ENCODE measurements at places on chromosomes 6 and 20.
A peak's percentile ranks its signal among the peaks of the same experiment; 100 is the strongest.

- DNase-seq, result no peak
Observed at GRCh38 chr6:71206089-71206488, 82.5 kb upstream of the OGFRL1 start.

DNA sequence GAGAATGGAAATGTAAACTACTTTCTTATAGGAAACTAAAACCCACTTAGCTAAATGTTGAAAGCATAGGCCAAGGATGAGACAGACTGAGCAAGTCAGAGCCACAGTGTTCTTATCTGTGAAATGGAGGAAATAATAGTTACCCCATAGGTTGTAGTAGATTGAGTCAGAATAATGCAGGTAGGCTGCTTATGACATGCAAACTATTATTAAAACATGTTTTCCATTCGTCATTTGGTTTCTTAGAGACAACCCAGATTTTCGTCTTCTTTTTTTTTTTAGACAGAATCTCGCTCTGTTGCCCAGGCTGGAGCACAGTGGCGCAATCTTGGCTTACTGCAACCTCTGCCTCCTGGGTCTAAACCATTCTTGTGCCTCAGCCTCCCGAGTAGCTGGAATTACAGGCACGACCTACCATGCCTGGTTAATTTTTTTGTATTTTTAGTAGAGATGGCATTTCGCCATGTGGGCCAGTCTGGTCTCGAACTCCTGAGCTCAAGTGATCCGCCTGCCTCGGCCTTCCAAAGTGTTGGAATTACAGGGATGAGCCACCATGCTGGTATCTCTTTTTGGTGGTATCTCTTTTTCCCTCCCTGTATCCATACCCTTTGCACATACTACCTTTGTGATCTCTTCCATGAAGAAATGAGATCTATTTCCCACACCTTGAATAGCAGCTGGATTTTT is 196.5 kb upstream of the ZNF217 start:
- no peak for DNase-seq

DNA sequence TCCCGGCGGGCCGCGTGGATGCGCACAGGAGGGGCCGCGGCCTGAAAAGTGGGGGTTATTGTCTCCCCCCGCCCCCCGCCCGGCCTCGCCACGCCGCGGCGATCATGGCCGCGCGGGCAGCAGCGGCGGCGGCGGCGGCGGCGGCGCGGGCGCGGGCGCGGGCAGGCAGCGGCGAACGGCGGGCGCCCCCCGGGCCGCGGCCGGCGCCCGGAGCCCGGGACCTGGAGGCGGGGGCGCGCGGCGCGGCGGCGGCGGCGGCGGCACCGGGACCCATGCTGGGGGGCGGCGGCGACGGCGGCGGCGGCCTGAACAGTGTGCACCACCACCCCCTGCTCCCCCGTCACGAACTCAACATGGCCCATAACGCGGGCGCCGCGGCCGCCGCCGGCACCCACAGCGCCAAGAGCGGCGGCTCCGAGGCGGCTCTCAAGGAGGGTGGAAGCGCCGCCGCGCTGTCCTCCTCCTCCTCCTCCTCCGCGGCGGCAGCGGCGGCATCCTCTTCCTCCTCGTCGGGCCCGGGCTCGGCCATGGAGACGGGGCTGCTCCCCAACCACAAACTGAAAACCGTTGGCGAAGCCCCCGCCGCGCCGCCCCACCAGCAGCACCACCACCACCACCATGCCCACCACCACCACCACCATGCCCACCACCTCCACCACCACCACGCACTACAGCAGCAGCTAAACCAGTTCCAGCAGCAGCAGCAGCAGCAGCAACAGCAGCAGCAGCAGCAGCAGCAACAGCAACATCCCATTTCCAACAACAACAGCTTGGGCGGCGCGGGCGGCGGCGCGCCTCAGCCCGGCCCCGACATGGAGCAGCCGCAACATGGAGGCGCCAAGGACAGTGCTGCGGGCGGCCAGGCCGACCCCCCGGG is 637 bp downstream of the ARID1B start:
- no peak for DNase-seq

- DNase-seq, result peak; percentile 71
Observed at GRCh38 chr20:10708351-10709185, 34.8 kb upstream of the JAG1 start.

DNA sequence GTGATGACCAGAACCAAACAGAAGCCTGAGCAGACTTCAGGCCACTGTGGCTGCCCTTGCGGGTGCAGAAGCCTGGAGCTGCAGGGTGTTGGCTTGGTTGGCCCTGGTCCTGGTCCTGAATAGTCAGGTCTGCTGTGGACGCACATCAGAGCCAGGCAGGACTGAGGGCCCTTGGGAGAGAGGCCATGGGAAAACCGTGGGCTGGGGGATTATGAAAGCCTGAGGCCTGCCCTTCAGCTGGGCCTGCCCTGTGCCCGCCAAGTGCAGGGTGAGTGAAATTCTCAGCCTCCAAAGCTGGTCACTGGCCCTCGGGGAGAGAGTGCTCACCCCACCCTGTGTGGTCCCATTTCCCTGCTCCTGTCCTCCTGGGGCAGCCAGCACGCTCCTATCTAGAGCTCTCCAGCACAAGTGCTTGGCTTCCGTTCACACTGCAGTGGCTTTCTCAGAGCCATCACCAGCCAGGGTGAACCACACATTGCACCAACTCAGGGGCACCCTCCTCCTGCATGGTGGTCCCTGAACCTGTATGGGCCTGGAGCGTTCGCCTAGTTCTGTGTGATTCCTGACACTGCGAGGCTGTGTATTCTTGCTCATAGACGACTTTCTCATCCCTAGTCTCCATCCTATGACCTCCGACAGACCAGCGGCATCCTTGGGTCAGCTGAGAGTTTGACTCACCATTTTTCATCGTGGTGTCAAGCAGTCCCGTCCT is 146.1 kb downstream of the TTLL2 start:
- DNase-seq, result no peak
